ENCODE measurements at places on chromosomes 2 and 18.

DNA sequence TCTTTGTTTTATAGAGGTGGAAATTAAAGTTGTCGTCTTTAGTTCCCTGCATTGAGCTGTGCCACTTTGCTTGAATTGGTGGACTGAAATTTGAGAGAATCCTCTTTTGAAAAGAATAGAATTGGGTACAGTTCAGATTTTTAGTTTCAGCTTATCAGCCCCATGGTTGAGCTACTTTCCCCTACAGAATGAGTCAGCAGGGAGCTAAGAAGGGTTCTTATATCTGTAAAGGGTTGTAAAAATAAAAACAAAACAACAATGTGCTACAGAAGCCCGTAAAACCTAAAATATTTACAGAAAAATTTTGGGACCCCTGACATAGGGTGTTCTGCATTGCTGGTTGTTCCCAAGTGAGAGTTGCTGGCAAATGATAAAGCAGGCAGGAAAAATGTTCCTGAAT is 12.6 kb downstream of the SLC20A1 start:
- no peak for DNase-seq

DNA sequence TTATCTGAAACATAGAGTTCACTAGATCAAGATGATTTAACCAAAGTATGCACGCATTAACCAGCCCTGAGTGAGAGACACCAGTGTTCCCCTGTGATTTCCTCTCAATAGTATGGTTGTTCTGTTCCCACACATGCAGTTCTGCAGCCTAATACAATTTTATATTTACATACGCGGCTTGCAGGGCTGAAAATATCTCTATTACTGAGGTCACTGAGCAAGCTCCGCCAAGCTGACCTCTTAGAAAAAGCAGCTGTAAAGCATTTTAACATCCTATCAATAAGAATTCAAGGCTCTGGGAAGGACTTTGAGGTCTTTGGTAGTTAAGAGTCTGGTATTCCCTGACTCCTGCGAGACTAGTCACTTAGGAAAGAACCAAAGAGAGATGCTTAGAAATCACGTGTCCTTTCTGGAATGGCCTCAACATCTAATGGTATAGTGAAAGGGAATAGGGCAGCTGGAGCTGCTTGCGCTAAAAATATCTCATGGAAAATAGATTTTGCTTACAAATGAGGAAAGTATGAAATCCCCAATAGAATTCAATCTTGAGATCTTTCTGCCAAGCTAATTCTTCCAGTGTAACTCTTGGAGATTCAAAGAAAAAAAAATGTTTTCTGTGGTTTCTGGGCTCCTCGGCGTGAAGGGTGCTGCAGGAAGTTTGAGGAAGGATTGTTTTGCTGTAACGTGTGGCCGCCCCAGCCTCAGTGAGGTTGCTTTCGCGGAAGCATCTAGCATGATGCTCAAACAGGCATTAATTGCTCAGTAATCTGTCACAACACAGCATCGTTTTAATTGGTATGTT is 59.2 kb downstream of the DOCK10 start:
- no peak for DNase-seq

DNA sequence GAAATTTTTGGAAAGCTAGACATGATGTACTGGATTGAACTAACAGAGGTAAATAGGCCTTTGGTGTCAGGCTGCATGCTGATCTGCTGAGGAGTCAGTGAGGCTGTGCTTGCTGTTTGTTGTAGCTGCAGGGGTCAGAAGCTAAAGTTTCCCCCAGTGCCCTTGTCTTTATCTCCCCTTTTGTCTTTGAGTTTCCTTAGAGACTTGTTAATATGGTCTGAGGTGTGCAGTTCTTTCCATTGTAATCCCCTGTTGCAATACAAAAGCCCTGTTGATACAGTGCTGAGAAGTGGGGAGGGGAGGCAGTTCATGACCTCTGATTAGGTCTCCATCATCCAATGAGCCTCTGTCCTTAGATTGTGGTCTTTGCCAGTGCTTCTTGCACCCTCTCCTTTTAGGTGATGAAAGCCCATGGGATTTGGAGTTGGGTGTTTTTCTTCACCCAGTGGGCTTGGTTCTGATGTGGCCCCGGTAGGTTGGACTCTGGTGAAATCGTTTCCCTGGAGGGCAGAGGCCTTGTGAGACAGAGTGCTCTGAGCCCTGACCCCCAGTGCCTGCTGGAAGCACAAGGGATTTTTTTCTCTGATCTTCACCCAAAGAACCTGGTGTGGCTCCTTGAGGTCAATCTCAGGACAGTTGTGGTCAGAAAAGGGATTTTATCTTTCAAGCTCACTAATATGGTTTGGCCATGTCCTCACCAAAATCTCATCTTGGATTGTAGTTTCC is 163.1 kb downstream of the TMEM18 start:
- DNase-seq: no peak

DNA sequence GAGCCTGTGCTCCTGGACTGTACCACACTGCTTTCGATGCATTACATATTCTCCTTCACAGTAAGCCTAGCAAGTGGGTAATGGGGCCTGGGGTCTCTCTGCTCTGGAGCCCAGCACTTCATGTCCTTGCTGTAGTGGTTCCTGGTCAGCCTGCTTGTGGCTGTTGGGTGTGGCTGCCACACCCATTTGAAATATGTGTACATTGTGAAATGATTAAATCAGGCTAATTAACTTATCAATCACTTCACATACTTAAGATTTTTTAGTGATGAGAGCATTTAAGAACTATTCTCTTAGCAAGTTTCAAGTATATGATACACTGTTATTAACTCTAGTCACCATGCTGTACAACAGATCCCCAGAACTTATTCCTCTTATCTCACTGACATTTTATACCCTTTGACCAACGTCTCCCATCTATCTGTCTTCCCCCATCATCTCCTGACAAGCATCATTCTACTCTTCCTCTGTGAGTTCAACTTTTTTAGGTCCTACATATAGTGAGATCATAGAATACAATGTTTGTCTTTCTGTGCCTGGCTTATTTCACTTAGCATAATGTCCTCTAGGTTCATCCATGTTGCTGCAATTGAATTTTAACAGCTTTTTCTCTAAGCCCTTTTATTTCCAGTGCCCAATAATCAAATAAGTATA is 92.1 kb downstream of the LYPD6 start:
- DNase-seq: no peak

GRCh38 chr2:181165199-181165868 is 184.9 kb downstream of the UBE2E3 start:
- DNase-seq: no peak
